ENCODE measurements at places on chromosomes 13 and 19. TPM values are rescaled to one million over a fixed set of nuclear protein-coding genes. Genes with fewer than 3 reads are reported as not detected.

Gene MEGF8
- 2.5 TPM for total RNA-seq

Gene PSG6
- not detected for total RNA-seq

Gene DCT
- total RNA-seq = not detected

Gene MRPL54
- total RNA-seq = 68.6 TPM

Gene CCL25
- not detected for total RNA-seq

Gene DAND5
- total RNA-seq = not detected

Gene MFSD12
- total RNA-seq = 25.0 TPM

Gene KLK10
- not detected for total RNA-seq

Gene MIA
- not detected for total RNA-seq

Gene GJB6
- total RNA-seq = not detected

Gene PSPN
- total RNA-seq = 0.54 TPM

Gene FCAR
- not detected for total RNA-seq

Gene COL5A3
- total RNA-seq = 0.56 TPM

Gene ZNF793
- 0.72 TPM for total RNA-seq

Gene LRG1
- total RNA-seq = not detected

Gene ZBTB32
- total RNA-seq = not detected

Gene FCER2
- not detected for total RNA-seq

Gene MKNK2
- total RNA-seq = 21.9 TPM

Gene RFPL4A
- total RNA-seq = not detected

Gene CBY2
- not detected for total RNA-seq

Gene LYPD5
- total RNA-seq = under 0.01 TPM

Gene RNF17
- total RNA-seq = 0.28 TPM

Gene PLIN4
- under 0.01 TPM for total RNA-seq

Gene HCN2
- 0.72 TPM for total RNA-seq

Gene NDUFA11
- total RNA-seq = 297 TPM

Gene DENND1C
- total RNA-seq = not detected

Gene LGALS4
- not detected for total RNA-seq

Gene CRB3
- total RNA-seq = not detected

Gene KLK3
- total RNA-seq = not detected

Gene SHC2
- not detected for total RNA-seq

Gene ZNF726
- total RNA-seq = 2.0 TPM

Gene MBD3L5
- not detected for total RNA-seq

Gene MYPOP
- total RNA-seq = 0.28 TPM

Gene TMIGD2
- not detected for total RNA-seq

Gene NLRP8
- not detected for total RNA-seq

Gene MEF2B
- total RNA-seq = under 0.01 TPM

Gene PNMA8C
- 0.18 TPM for total RNA-seq

Gene IZUMO4
- 0.56 TPM for total RNA-seq

Gene FSD1
- total RNA-seq = 17.4 TPM

Data from IMR-90 (cell line).